ENCODE measurements at places on chromosomes 13 and 19.

DNA sequence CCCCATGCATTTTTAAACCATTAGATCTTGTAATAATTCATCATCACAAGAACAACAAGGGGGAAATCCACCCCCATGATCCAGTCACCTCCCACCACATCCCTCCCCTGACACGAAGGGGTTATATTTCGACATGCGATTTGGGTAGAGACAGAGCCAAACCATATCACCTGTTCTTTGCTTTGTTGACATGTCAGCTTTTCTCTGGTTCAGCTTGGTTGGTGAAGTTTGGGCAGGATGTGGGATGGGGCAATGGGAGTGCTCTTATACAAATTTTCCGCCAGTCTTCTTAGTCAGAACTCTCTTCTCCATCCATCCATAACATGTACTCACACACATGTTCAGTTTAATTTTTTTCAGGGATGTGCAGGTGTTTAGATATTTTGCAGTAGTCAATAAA is 12.9 kb downstream of the TPP2 start:
- no peak for DNase-seq

- no peak for DNase-seq
Measured at GRCh38 chr13:27279506-27279905, 8.9 kb downstream of the RASL11A start.

DNA sequence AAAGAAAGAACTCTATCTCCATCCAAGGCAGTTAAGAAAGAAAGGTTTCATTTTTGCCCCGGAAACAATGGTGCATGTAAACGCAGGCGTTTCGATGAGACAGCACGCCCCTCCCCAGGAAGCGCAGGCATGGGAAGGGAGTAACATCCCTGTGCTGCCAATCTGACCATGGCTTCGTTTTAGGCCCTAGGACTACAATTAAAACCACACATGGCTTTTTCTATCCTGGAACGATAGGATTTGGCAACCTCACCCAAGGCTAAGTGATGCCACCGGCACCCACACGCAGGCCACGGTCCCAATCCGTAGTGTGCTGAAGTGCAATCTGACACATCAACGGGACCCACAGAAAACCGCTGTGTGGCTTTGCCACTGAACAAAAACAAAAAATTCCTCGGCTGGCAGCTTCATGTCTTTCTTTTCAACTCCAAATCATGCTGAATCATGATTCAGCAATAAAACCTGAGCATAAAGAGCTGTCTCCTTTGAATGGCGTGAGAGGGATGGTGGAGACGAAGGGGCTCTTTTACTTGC is 24.2 kb downstream of the RANBP3 start:
- DNase-seq: no peak

- DNase-seq: no peak
Measured at GRCh38 chr13:79096099-79096498, 310.0 kb downstream of the RBM26 start.

DNA sequence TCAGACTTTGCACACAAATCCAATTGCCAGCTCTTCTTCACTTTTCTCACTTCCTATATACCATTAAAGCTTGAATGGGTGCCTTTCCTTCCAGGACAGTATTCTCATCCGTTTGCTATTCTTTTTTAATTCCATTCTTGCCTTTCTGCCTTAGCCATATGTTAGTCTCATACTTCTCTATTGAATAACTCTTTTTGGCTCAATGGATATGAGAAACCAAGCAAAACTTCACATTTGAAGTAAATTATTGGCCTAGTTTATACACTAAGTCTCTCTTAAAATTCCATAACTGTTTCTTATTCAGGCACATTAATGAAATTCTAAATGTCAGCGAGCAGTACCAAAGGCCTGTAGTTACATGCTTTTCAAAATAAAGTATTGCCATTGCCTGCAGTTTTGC is 129.6 kb upstream of the FRY start:
- DNase-seq: no peak

GRCh38 chr19:48367855-48368254 is 3.7 kb downstream of the SYNGR4 start:
- DNase-seq: no peak

DNA sequence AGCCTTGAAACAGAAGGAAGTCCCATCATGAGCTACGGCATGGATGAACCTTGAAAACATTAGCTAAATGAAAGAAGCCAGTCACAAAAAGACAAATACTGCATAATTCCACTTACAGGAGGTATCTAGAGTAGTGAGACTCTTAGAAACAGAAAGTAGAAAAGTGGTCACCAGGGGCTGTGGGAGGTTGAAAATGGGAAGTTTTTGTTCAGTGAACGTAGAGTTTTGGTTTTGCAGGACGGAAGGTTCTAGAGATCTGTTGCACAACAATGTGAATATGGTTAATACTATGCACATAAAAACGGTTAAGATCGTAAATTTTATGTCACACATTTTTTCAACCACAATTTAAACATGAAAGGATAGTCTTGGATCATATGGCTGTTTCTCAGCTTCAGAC is 11.9 kb upstream of the SLC10A2 start:
- DNase-seq: no peak

DNA sequence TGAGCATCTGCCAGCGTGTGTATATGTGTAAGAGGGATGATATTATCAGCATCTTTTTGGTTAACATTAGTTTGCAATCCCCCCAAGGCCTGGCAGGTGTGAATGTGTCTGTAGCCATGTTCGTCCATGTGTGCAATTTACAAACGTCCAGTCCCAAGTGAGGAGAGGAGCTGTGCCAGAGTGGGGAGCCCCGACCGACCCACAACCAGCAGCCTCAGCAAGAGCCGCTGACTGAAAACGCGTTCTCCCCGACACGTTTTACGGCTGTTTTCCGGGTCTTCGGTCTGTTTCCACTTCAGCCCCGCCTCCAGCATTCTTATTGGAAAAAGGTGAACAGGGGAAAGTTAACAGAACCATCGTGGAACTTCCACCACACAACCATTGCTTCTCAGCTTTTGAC is 119.1 kb upstream of the SOX1 start:
- no peak for DNase-seq

Measured in GM04504 (cell line).